ENCODE measurements at places on chromosomes 6 and 20. TPM values are rescaled to one million over a fixed set of nuclear protein-coding genes. Genes with fewer than 3 reads are reported as not detected.

The ENPP5 gene
- 1.2 TPM for total RNA-seq

The SCGN gene
- not detected for total RNA-seq

The DEFB124 gene
- not detected for total RNA-seq

The CDYL gene
- total RNA-seq: 47.8 TPM

The TMEM244 gene
- not detected for total RNA-seq

The PNLDC1 gene
- 0.75 TPM for total RNA-seq

The SYCP2 gene
- total RNA-seq: 8.3 TPM

The BPIFB2 gene
- not detected for total RNA-seq

The SLCO4A1 gene
- 1.4 TPM for total RNA-seq

The REM1 gene
- total RNA-seq: not detected

The APOBEC2 gene
- total RNA-seq: not detected

The GTSF1L gene
- 0.80 TPM for total RNA-seq

The ZNF165 gene
- 0.83 TPM for total RNA-seq

The LHFPL5 gene
- not detected for total RNA-seq

The PPP1R14C gene
- not detected for total RNA-seq

The SOBP gene
- total RNA-seq: 1.4 TPM

The CLVS2 gene
- total RNA-seq: not detected

The CCDC170 gene
- not detected for total RNA-seq
